ENCODE measurements at places on chromosomes 3 and 15.

DNA sequence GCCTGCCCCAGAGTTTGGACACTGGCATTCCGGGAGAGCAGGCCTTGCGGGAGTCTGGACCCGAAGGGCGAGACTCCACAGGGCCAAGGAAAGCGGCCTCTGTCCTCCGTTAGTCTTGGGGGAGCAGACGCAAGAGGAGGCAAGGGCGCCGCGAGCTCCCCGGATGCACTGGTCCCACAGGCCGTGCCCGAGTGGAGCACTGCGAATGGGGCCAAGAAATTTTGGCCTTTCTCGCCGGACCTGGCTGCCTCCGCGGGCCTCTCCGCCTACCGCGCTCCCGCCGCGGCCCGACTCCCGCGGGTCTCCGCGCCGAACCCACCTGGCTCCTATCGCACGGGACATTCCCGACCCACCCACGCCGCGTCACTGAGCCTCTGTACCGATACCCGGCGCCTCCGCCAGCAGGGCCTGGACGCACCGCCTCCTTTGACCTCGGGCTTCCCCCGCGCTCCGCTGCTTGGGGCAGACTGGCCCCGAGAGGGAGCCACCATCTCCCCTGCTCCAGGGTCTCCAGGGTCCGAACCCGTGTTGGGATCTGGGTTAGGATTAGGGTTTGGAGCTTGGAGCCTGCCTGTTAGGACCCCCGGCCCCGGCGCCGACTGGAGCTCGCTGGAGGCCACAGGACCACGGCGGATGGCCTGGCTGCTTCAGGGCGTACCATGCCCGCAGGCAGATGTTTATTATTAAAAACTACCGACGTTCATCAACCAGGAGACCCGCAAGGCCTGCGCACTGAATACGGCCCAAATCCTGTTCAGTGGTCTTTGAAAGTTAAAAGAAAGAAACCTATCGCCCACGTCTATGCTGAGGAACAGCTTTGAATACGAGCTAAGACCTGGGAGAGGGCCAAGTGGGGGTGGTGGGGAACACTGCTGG lies 11.7 kb downstream of the SHOX2 start:
- DNase-seq = no peak

- no peak for DNase-seq
Observed at GRCh38 chr15:74171965-74172541, 1.5 kb upstream of the ISLR start.

DNA sequence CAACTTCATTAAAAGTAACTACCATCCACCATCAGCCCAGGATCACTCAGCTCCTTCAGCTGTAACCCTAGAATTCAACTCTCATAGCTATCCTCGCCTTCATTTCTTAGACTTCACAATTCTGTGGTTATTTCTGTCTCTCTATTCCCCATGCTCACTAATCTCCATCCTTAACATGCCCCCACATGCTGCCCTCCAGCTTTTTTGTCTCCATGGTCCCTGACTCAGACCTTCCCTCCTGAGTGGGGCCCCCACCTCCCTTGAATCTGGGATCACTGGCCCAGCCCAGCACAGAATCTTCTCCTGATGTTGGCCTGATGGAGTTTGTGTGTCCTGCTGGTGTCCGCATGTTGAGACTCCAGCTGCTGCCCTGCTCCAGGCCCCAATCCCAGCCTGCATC lies 41.7 kb downstream of the CHST14 start:
- DNase-seq = no peak

- DNase-seq = no peak
Observed at GRCh38 chr3:11913316-11913715, 66.6 kb upstream of the TAMM41 start.

- peak; percentile 43 for DNase-seq
Observed at GRCh38 chr15:45790325-45790943, 155.6 kb downstream of the SQOR start.

DNA sequence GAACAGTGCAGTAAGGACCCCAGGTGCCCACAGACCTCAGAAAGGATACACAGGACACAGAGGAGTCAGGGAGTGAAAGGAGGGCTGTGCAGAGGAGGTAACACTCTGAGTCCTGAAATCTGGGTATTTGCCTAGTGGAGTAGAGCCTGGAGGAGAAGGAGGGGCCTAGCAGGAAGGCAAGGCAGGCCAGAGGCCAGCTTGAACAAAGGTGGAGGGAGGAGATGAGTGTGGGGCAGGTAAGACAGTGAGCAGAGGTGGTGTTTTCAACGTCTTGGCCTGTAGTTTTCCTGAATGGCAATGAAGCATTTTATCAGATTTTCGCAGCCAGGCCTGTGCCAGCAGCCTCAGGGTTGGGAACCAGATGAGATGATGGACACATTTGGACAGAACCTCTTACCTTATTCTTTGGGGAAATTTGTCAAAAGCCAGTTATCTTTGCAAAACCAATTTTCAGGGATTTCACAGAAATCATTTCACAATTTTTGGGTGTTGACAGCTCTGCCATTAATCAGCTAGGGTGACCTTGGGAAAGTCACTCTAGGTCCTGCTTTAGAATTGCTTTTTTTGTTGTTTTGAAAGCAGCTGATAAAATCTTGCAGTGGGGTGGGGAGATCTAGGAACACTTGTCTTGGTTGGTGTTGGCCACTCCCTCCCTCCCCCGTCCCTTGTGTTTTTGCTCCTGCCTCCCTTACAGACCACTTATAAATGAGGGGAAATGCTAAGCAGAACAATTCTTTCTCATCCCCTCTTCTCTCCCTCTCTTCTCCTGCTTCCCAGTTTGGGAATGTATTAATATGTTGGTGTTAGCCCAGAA lies 38.4 kb downstream of the SPSB4 start:
- no peak for DNase-seq

DNA sequence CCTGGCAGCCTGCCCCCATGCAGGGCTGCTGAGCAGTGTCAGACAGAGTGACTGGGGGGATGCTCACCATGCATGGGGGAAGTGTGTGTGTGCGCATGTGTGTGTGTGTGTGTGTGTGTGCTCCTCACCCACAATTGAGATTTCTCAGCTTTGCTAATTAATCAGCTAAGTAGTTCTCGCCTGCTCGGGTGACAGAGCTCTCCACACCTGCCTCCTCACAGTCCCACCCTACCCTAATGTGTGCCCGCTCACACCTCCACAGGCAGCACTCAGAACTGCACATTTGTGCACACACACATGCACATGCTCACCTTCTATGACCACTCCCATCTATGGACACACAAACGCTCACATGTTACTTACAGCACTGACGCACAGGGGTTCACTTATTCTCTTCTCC lies 37.3 kb downstream of the CACNA2D2 start:
- DNase-seq = no peak

DNA sequence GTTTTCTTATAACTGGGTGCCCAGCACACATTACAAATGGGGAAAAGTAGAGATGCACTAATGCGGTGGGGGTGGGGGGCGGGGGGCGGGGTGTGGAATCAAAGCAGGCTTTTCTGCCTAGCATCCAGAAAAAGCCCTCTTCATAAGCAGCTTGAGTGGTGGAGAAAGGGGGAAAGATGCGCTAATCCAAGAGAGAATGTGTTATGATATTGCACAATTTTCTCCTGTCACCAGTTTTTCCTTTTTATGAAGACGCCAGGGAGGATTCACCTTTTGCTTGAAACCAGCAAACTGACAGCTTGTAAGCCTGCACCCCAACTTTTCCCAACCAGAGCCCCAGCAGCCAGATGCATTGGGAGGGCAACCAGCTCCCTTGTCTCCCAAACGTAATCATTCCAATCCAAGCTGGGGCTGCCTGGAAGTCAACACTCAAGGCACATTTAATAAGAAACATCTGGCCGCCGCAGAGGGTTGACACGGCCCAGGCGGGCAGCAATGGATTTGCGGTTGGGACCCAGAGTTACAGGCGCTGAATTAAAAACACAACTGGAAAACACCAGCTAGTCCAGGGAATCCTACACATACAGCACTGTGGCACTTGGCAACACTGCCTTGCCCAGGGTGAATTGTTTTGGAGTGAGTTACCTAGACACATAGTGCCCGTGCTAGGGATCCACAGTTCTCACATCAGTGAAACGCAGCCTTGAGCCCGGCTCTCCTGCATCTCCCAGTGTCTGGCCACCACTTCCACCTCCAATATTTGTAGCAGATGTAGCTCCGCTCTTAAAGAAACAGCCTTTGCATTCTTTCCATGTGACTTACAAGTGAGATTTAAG lies 218.5 kb upstream of the PRICKLE2 start:
- no peak for DNase-seq

GRCh38 chr3:187765342-187765741 lies 20.1 kb upstream of the BCL6 start:
- DNase-seq = no peak

- no peak for DNase-seq
Observed at GRCh38 chr3:46517016-46517783, 19.4 kb downstream of the RTP3 start.

DNA sequence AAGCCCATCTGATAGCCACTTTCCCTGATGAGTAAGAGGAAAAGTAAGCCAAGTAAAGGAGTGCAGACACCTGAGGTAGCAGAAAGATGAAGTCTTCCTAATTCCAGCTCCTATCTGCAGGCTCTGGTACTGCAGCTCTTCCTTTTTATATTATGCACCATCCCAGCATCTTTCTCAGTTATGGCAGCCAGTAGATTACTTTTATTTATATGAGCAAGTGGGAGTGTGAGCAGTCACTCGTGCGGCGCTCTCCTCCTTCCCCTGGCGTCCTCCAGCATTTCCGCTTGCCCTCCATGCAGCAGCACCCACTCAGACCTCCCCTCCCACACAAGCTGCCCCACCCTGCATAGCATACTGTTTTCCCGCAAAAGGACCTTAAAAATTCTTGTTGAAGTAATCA lies 465.9 kb upstream of the DPPA4 start:
- no peak for DNase-seq

DNA sequence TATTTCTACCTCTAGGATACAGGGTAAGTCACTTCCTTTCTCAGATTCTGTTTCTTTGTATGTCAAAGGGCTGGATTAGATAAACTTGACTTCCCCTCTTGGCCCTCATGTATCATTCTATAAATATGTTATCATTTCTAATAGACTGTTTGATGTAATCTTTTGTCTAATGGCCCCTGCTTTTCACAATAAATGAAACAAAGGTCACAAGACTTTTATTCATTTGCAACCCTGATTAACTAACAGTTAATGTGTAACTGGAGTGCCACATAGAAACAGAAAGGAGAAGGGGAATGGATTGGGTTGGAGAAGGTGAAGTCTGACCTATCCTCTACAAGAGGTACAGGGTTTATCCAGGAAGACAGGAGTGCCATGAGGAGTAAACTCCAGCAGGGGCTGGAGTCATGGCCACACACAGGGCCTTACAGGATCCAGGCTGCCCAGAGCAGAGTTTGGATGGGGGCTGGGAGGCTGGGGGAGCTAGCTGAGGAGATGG lies 8.0 kb upstream of the B3GNT5 start:
- DNase-seq = no peak

DNA sequence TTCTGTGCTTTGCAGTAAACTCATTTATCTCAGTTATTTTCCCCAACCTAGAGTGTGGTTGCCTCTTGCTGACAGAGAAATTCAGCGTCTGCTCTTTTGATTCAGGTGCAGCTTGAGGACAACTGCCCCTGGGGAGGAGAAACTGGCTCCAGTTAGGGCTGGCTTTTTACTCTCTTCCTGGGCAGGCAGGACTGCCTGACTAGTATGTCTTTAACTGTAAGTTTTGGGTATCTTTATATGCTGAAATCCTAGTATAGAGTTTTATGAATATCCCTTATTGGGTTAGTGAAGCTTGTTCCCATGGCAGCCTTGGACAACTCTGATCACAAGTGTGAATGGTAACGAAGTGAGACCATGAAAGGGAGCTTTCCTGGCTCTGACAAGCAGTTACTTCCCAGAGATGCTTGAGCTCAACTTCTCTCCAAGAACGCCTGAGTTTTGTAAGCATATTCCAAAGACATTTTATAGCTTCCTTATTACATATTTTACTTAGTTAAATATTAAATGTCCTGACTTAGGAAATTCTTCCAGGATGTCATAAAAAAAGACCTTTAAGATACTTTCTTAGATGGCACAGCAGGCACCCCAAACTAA lies 27.1 kb downstream of the CCNB2 start:
- DNase-seq = no peak

GRCh38 chr3:136044980-136045745 lies 79.6 kb downstream of the PPP2R3A start:
- DNase-seq = no peak

- no peak for DNase-seq
Observed at GRCh38 chr3:138573138-138573537, 20.9 kb downstream of the CEP70 start.

DNA sequence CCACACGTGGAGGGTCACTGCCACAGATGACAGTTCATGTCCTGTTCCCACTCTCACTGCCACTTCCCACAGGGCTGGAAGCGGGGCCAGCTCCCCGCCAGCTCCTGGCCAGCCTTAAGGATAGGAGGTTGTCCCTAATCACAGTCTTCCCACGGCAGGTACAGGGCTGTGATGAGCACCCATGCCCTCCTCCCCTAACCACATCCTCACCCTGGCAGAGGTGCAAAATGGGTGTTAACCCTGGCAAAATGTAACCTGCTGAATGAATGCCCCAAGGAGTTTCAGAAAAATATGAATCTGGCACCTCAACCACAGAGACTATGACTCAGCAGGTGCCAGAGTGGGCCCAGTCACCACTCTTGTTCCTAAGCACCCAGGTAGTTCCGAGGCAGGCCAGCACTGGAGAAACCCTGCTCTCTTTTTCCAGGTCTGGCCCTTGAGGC lies 185.1 kb upstream of the TPM1 start:
- DNase-seq = no peak

- DNase-seq = no peak
Observed at GRCh38 chr15:68000754-68001153, 53.4 kb upstream of the PIAS1 start.

DNA sequence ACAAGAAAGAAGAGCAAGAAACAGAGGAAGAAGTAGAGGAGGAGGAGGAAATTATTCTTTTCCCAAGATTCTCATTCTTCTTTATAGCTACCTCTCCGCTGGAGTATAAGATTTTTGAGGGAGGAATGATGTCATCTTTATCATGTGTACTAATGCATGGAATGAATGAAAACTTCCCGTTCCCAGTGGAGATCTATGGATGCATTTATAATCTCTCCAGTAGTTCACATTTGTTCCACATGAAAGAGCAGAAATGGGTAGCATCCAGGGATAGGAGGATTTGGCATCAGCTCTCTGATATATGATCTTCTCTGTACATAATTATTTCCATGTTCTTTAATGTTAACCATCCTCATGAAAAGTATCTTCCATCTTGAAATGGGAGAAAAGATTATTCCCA lies 244.4 kb downstream of the ADAMTSL3 start:
- no peak for DNase-seq

- peak; percentile 42 for DNase-seq
Observed at GRCh38 chr3:198079771-198080520, 119.9 kb downstream of the LMLN start.

DNA sequence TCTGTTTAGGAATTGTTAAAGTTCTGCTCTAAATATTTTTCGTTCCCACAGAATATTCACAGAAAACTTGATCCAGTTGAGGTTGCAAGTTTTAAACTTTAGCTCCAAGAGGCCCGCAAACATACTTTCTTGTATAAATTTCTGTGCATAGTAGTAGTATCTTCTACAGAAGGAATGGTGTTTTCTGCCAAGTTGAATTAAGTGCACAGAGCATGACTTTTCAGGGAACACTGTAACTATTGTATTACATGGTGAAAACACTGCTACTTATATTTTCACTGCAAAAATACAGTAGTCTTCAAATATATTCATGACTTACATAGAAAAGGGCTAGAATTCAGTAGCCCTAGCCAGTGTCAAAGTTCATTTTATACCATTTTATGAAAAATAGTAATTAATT lies 67.0 kb downstream of the SUCNR1 start:
- DNase-seq = no peak
